ENCODE measurements at places on chromosomes 6 and 20.
A peak's percentile ranks its signal among the peaks of the same experiment; 100 is the strongest.

DNA sequence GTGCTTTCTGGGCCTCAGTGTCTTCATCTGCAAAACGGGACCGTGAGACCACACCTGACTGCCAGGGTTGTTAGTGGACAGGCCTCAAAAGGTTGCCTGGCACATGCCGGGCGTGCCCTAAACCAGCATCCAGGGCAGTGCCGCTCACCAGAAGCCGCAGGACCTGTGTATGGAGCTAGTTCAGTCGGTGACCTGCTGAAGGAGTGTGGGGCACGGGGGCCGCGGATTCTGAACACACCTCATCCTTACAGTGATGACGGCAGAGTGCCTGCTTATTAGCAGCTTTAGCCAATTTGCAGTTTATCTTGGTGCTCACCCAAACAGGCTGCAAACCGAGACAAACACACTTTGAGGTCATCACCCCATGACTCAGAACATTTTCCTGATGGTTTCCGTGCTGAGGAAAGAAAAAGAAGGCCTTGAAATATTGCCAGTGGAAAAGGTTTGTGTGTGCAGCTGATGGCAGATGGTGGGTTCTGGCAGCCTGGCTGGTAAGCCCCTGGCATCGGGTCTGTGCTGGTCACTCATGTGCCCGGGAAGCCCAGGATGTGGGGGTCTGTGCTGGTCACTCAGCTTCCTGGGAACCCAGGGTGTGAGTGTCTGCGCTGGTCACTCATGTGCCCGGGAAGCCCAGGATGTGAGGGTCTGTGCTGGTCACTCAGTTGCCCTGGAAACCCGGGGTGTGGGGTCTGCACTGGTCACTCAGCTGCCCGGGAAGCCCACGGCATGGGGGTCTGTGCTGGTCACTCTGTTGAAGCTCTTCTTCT is 153.8 kb downstream of the ERMARD start:
- no peak for DNase-seq

DNA sequence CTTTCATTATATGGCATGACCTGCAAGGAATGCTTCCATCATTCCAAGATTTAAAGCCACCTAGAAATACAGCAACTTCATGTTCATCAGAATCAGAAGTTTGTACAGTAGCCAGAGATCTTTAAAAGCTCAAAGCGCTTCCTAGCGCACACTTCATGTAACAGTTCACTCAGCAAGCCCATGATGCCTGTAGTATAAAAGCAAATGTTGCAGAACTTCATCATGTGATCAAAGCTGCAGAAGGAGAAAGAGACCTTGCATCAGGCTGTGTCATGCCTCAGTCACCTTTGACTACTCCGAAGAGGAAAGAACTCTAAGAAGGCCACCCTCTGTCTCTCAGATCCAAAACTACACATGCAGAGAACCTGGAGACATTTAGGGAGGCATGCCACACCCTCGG is 78.5 kb downstream of the AGPAT4 start:
- no peak for DNase-seq

DNA sequence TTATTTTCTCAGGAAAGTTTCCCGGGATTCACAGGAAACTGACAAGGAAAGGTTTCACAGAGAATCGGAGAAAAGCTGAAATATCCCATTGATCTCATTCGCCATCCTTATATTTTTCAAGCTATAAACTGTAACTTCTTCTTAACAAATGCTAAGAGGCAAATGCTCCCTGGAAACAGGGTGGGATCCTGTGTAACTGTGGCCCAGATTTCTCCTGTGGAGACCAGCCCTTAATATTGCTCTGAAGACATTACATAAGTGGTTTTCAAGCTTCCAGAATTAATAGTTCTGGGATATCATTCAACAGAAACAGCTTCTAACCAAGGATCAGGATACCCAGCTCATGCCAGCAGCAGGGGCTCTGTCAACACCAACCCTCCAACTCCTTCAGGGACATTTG is 69.2 kb downstream of the THBS2 start:
- DNase-seq, result no peak

DNA sequence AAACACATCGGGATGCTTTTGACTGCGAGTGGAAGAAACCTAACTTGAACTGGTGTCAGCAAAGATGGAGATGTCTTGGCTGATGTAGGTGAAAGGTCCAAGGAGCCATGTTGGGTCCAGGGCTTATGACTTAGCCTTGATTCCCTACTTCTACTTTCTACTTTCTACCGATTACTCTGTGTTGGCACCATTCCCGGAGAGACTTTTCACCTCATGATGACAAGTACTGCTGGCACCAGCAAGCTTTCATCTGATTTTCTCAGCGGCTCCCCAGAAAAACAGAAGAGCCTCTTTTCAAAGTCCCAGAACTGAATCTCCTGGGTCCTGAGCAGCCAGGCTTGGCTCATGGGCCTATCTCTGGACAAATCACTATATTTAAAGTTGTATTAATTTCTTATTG is 4.9 kb upstream of the EDN3 start:
- DNase-seq, result no peak

DNA sequence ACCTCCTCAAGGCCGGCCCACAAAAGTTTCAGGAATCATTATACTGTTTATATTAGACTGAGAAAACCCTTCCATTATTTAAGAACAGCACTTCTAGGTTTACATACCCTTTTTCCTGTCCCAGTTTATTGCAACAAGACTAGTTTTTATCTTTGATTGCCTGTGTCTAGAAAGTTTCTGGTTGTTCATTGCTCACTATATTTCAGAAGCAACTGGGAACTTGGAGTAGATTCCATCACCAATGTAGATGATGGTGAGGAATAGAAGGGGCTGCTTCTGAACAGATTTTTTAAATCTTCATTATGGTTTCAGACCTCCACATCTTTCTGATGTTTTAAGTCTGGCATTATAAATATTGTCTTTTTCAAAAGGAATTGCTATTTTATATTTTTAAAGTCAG is 93.0 kb downstream of the BCAS1 start:
- no peak for DNase-seq

- DNase-seq, result no peak
Measured at GRCh38 chr6:56540232-56541029, 102.3 kb downstream of the DST start.

GRCh38 chr20:47558295-47559066 is 56.8 kb downstream of the NCOA3 start:
- no peak for DNase-seq

DNA sequence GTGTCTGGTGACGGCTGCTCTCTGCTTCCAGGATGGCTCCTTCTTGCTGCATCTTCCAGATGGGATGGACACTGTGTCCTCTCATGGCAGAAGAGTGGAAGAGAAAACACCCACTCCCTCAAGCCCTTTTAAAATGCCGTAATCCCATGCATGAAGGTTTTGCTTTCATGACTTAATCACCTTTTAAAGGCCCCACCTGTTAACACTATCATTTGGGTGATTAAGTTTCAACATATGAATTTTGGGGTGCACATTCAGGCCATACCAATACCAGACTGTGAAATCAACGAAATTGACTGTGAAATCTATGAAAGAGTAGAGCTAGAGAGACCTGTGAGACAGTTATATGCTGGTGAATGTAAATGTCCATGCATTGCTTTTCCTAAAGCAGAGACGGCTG is 374.3 kb upstream of the CHD6 start:
- DNase-seq, result no peak

GRCh38 chr6:163309491-163310026 is 105.0 kb upstream of the QKI start:
- DNase-seq, result peak; percentile 0

- DNase-seq, result no peak
Measured at GRCh38 chr6:80438772-80439171, 332.3 kb downstream of the BCKDHB start.

GRCh38 chr6:37319156-37319555 is 34.6 kb upstream of the RNF8 start:
- DNase-seq, result no peak

DNA sequence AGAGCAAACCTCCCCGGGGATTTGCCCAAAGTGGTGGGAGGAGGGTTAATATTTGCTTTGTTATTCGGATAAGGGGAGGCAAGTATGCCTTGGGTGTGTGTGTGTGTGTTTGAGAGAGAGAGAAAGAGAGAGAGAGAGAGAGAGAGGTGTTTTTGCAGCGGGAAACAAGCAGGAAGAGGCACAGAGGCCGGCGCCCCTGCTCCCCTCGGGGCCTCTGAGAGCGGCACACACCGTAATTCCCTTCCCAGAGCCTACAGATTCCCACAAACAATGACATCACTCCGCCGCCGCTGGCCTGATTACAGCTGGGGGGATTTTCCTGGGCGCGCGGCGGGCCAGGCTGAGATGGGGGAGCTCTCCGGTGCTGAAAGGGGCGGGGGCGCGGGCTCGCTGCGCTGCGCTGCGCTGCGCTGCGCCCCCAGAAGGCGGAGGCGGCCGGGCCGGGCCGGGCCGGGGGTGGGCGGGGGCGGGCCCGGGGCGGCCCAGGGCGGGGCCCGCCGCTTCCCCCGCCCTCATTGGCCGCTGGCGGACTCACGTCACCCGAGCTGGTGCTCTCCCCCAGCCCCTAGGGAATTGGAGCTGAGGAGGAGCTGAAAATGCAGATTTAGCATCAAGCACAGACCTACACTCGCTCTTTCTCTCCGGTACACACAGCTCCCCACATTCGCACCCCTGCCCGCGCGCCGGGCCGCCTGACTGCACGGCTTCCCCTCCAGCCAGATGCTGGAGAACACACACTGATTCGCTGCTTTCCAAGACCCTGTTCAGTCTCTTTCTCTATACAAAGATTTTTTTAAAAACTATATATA is at the start of gene PCSK2:
Gene PCSK2, plus strand, starts transcription at position 631 of the 809 bp plus-strand sequence. CDS start 266 bp downstream, outside the sequence.
- DNase-seq, result no peak

DNA sequence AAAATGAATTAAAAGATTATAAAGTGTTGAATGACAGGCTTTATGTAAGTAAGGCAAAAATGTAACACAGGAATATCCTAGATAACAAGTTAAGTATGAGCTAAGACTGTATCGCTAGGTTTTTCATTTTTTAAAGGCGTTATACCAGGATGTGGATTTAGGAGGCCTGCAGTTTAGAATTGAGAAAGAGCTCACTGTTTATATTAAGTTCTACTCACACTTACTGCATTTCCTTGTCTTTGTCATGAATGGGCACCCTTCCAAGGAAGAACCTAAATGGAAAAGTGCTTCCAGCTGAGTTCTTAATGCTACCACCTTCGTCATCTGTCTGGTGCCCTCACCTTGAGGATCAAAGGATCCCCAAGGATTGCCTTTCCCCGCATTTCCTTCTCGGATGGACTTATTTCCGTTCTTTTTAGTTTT is 148.7 kb downstream of the SOX4 start:
- DNase-seq, result no peak

GRCh38 chr6:42010185-42010891 is 40.0 kb upstream of the TAF8 start:
- peak; percentile 49 for DNase-seq

- DNase-seq, result no peak
Measured at GRCh38 chr20:38131588-38132121, 33.4 kb downstream of the TGM2 start.

DNA sequence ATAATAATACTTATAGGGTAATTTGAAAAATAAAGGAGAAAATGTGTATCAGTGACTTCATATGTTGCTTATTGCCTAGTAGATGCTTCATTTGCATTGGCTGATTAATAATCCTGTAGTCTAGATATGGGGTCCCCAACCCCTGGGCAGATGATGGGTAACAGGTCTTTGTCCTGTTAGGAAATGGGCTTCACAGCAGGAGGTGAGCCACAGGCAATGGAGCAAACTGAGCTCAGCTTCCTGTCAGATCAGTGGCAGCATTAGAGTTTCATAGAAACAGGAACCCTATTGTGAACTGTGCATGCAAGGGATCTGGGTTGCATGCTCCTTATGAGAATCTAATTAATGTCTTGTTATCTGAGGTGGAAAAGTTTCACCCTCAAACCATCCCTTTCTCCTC is 1049.5 kb upstream of the EPHA7 start:
- no peak for DNase-seq

DNA sequence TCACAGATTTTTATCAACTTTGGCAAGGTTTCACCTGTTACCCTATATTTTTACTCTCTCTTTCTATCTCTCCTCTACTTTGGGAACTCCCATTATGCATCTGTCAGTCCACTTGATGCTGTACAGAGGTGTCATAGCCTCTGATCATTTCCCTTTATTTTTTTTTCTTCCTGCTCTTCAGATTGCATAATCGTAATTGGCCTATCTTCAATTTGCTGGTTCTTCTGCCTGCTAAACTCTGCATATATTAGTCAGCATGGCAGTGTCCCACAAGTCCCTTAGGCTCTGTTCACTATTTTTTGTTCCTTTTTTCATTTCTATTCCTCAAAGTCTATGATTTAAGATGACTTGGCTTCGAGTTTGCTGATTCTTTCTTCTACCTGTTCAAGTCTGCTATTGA is 44.7 kb upstream of the MICB start:
- DNase-seq, result no peak

DNA sequence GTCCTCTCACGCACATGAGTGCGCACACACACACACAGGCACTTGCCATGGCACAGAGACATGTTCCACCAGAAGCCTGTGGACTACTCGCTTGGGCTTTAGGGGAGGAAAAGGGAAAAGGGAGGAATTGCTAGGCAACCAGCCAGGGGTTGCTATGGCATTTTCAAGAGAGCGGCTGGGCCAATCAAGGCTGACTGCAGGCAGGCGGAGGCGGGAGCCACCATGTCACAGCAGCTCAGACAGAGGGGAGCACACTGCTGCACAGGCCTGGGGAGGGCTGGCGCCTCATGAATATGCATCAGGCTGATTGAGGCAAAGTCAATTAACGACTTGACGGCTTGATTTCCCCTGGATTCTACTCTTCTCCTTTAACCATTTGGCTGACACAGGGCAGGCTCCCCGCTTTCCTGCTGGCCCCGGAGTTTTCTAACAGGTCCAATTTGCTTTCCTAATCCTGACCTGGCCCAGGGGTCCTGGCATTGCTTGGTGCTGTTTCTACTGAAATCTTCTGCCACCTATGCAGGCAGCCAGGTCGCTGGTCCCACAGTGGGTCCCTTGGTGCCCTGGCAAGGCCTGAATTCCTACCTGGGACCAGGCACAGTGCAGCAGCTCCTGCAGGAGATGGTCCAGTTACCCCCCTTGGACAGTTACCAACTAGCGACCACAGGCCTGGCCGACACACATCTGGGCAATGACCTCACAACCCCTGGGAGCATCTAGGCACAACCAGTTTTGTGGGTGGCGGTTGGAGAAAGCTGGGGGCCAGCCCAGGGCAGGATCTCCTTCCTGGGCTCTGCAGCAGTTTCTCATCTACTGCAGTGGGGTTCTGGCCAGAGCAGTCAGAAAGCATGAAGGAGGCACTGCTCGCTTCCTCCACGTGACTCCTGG is 52.1 kb downstream of the YTHDF1 start:
- no peak for DNase-seq

GRCh38 chr6:15378272-15378671 is 132.4 kb downstream of the JARID2 start:
- no peak for DNase-seq

- no peak for DNase-seq
Measured at GRCh38 chr6:54193560-54193959, 82.3 kb downstream of the MLIP start.

DNA sequence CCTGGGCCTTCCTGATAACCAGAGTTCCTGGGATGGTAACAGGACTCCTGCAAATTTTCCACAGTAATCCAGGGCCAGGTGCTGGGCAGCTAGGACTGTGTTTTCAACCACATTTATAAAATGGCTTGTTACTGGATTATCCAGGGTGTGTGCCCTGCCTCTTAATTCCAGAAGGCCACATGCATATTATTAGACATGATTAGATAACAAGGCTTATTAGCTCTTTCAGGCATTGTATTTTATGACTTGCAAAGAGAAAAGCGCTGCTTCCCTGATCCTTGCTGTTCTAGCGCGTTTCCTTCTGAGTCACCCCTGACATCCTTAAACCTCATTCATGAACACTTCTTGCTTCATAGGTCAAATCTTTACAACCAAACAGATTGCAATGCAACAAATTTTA is 208.6 kb downstream of the UST start:
- no peak for DNase-seq
